ENCODE measurements at places on chromosomes 7 and 10. TPM values are rescaled to one million over a fixed set of nuclear protein-coding genes. Genes with fewer than 3 reads are reported as not detected.

DNA sequence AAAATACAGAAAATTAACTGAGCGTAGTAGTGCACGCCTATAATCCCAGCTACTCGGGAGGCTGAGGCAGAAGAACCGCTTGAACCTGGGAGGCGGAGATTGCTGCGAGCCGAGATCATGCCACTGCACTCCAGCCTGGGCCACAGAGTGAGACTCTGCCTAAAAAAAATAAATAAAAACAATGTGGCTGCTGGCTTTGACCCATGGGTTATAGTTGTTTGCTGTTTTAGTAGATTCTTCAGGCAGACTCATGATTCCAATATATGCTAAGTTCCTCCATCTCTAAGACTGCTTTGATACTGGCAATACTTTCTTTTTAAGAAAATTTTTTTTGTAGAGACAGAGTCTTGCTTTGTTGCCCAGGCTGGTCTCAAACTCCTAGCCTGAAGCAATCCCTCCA is 8.4 kb downstream of the OLAH start:
- H3K4me1 ChIP-seq: no peaks in the 10 kb centered on the region
- no peak overlapping the region for H3K27ac ChIP-seq
- no peak overlapping the region for H3K4me3 ChIP-seq
- H3K36me3 ChIP-seq: no peaks in the 10 kb centered on the region

GRCh38 chr7:11181590-11181989 is 207.9 kb downstream of the PHF14 start:
- H3K4me3 ChIP-seq: no peak overlapping the region
- H3K36me3 ChIP-seq: no peaks in the 10 kb centered on the region
- H3K27me3 ChIP-seq: no peaks in the 10 kb centered on the region
- H3K27ac ChIP-seq: no peak overlapping the region

Gene ZP3
- total RNA-seq: 2.8 TPM

DNA sequence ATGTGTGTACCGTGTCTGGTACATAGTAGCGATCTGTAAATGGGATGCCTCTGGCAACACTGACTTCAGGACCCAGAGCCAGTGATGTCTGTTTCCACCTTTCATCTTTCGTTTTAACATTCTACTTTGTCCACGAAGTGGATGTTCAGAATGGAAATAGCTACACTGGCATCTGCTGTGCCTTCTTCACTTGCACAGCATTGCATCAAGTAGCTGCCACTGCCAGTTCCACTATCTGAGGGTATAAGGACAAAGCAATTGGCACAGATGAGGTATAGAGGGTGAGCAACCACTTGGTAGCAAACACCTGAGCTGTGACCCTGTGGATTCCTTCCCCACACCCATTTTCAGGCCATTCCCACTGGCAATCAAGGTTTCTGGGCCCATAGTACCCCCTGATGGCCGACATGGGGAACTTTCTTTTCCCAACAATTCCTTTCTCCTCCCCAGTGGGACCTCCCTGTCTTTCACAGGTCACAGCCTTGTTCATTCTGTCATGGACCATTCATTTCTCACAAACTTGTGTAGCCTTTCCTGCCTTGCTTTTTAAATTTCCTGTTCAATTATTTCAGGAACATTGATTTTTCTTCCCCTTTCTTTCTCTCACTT is 4.0 kb downstream of the ITGA8 start:
- DNase-seq: no peak
- H3K4me3 ChIP-seq: no peak overlapping the region
- H3K27ac ChIP-seq: no peak overlapping the region
- H3K27me3 ChIP-seq: peaks cover 13% of the 10 kb centered on the region

Gene ITIH5
- not detected for total RNA-seq

GRCh38 chr7:37719077-37719476 is 35.5 kb downstream of the GPR141 start:
- no peaks in the 10 kb centered on the region for H3K27me3 ChIP-seq
- H3K4me1 ChIP-seq: no peaks in the 10 kb centered on the region
- H3K27ac ChIP-seq: no peak overlapping the region

DNA sequence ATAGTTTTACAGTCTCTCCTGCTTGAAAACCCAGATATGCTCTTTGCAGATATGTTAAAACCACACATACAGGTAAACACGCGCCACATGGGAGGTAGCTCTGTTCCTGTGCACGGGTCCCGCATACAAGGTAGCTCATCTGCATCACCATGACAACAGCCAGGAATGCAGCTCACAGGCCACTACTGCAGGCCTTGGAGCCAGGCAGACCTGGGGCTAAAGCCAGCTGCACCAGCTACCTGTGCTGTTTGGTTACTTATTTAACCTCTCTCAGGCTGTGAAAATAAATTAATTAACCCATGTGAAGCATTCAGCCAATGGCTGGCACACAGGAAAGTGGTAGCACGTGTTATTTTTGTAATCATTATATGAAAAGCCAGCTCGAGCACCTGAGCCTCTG is 428.3 kb downstream of the TNS3 start:
- H3K4me1 ChIP-seq: no peaks in the 10 kb centered on the region
- H3K4me3 ChIP-seq: no peak overlapping the region
- no peaks in the 10 kb centered on the region for H3K27me3 ChIP-seq
- H3K27ac ChIP-seq: no peak overlapping the region

Gene CRHR2
- not detected for total RNA-seq

- no peak overlapping the region for H3K27ac ChIP-seq
- no peaks in the 10 kb centered on the region for H3K4me1 ChIP-seq
- no peak for DNase-seq
- no peak overlapping the region for H3K4me3 ChIP-seq
- H3K27me3 ChIP-seq: no peaks in the 10 kb centered on the region
- H3K36me3 ChIP-seq: no peaks in the 10 kb centered on the region
These were observed 249.8 kb upstream of the DKK1 start for GRCh38 chr10:52064084-52064845.
